ENCODE measurements at places on chromosomes 4 and X.

- DNase-seq: no peak
Measured at GRCh38 chrX:43666311-43666912, 10.3 kb downstream of the MAOA start.

- no peak for DNase-seq
Measured at GRCh38 chrX:36867143-36867542, 141.0 kb upstream of the FAM47C start.

- no peak for DNase-seq
Measured at GRCh38 chr4:85419103-85419502, 55.8 kb upstream of the ARHGAP24 start.

DNA sequence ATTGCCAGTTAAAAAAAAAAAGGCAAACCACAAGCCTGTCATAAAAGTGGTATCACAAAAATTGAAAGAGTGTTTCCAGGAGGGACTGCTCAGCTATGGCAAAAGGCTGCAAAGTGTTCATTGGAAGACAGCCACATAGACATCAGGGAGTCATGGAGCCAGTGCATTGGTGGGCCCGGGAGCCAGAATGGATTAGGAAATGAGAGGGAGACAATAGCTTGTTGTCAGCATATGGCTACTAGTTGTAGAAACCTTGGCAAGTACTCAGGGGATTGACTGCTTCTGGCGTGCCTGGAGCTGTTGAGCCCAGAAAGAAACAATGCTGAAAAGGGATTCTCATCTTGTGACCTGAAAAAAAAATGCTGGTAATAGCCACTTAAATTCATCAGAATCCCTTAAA lies 5.0 kb downstream of the GAR1 start:
- DNase-seq: no peak

- no peak for DNase-seq
Measured at GRCh38 chr4:174259580-174259979, 23.9 kb downstream of the FBXO8 start.

DNA sequence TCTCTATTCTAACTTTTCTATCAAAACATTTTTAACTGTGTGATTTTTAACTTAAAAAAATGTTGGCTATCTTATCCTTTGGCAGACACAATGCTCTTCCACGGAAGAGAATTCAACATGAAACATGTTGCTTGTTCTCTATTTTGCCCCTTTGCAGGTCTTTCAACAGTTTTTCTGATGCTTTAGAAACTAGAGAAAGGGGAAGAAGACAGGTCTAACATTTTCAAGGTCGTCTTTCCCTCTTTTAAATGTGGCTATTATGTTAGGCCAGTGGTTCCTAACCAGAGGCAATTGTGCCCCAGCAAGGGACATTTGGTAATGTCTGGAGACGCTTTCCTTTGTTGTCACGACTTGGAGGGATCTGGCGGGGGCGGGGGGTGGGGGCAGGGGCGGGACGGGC lies 95.0 kb downstream of the SH3KBP1 start:
- DNase-seq: no peak

GRCh38 chrX:13985697-13986435 lies 43.8 kb downstream of the GEMIN8 start:
- no peak for DNase-seq

- no peak for DNase-seq
Measured at GRCh38 chr4:42302348-42302747, 94.9 kb upstream of the SHISA3 start.

DNA sequence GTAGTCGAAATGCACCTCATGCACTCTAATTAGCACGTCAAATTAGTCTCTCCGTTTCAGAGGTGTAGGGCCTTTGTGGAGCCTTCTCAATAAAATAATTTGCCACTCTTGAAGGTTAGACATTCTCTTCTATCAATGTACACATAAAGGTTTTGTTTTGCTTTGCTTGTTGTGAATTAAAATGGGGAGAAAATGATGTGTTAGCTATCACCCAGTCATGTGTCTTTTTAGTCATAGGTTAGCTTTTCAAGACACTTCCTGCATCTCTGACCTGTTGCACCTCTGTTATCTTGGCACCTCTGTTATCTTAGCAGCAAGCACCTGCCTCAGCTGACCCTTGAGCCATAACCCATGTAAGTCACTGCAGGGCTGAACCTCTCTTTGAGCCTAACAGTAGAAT lies 936 bp downstream of the TMEM144 start:
- DNase-seq: no peak

DNA sequence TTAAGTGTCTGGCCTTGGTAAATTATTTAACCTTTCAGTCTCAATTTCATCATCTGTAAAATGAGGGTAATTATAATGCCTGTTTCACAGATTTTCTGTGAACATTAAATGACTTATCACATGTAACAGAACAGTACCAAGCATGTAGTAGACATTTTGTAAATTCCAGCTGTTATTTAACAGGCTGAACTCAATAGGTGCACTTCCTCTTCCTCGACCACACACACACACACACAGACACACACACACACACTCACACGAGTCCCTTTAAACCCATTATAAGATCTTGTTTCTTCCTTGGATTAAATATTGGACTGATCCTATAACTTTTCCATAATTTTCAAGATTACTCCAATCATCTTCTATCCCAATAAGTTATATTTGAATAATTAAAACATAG lies 53.4 kb upstream of the COL25A1 start:
- DNase-seq: no peak

Measured in stimulated activated CD8-positive, alpha-beta memory T cell treated with anti-CD3 and anti-CD28 coated beads, Interleukin-7, amount 100 ng/mL, for 1 hour (primary cell).